Endodermal cell (in vitro differentiated cells): ENCODE measurements at places on chromosomes 6 and 20. TPM values are rescaled to one million over a fixed set of nuclear protein-coding genes. Genes with fewer than 3 reads are reported as not detected.

The TREML2 gene
- total RNA-seq: not detected in 2 replicates

The SLC24A3 gene
- 1.3 to 2.4 TPM (median 1.5 TPM) in 3 replicates for total RNA-seq

DNA sequence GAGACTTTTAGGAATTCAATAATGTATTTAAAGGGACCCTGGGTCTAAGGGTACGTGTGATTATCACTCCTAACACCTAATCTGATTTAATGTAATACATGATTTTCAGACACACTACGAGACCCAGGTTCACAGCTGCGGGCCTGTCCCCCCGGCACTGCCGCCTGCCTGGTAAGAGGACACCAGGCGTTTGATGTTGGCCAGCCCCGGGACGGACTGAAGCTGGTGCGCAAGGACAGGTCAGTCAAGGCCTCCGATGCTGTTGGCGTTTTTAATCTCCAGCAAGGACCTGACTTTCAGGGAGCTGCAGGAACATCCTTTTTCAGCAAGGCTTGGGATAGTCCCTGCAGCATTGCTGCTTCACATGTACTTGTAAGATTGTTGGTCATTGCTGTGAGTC lies 58.2 kb downstream of the IGF2R start:
- no peaks in the 10 kb centered on the region for H3K4me1 ChIP-seq
- no peak overlapping the region for H3K4me3 ChIP-seq
- DNase-seq: no peak

DNA sequence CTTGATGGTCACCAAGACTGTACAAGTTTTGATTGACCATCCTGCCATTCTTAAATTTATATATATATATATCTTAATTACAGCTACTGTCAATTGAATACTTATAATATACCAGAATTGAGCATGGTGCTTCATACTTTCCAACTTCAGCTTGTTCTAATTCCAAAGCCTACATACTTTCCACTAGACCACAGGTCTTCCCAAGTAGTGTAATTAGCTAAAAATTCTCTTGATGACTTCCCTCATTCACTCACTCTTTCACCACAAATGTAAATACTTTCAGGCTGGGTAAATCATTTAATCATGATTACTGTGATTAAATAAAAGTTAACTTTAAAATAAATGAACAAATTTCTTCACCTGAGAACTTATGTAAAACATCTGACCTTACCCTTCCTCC lies 3.4 kb downstream of the ASF1A start:
- H3K4me3 ChIP-seq: peak overlapping the region; percentile 96
- H3K27ac ChIP-seq: no peak overlapping the region
- peaks cover 8% of the 10 kb centered on the region for H3K4me1 ChIP-seq
- peaks cover 46% of the 10 kb centered on the region for H3K36me3 ChIP-seq
- H3K27me3 ChIP-seq: no peaks in the 10 kb centered on the region

GRCh38 chr6:34144581-34145160 lies 1.2 kb downstream of the GRM4 start:
- no peaks in the 10 kb centered on the region for H3K36me3 ChIP-seq
- peaks cover 66% of the 10 kb centered on the region for H3K27me3 ChIP-seq
- no peak overlapping the region for H3K27ac ChIP-seq
